Activated T-helper 1 cell treated with Interleukin-2 at 50 U/mL for 16 hours (primary cell): ENCODE measurements at places on chromosomes 12 and 14.

- no peak for DNase-seq
Measured at GRCh38 chr12:6768990-6769389, 2.8 kb downstream of the PTMS start.

GRCh38 chr12:92945659-92946220 is 16.6 kb upstream of the EEA1 start:
- no peak for DNase-seq

GRCh38 chr12:7915661-7916403 is 20.2 kb downstream of the SLC2A3 start:
- DNase-seq: no peak

GRCh38 chr12:107326237-107326636 is 232.9 kb upstream of the CRY1 start:
- no peak for DNase-seq

- no peak for DNase-seq
Measured at GRCh38 chr14:68938271-68939150, 40.6 kb downstream of the ACTN1 start.
